Kasumi-1 (cell line): ENCODE measurements at places on chromosomes 13 and 19.
A peak's percentile ranks its signal among the peaks of the same experiment; 100 is the strongest.

- DNase-seq: peak; percentile 62
Measured at GRCh38 chr19:43489310-43489709, 15.2 kb downstream of the PHLDB3 start.

DNA sequence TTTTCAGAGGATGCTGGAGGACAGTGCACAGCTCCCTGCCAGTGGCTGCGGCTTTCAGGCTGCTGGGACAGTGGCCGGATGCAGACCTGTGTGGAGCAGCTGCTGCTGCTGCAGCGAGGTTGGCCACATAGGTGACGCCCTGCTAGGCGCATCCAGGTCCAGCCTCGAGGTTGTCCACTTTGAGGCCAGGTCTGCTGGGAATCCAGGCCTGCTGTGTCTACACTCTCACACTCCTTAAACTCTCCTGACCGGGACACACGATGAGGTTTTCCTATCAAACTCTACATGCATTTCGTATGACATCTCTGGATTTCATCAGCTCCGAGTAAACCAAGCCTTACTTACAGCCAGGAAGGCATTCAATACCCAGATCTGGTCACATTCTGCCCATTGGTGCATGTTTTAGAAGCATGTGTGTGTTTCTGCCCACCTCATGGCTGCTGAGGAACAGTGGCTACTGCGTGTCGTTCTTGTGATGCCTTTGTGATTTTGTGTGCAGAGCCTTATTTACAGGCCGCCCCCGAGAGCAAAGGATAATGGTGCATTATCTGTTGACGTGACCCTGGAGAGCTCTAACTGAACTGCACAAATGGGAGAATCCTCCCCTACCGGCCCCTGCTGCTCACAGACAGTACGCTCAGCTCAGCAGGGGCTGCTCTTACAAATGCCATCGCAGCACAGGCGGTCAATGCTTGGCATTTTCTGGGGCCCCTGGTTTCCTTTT, 12.3 kb upstream of the MCF2L start:
- no peak for DNase-seq

GRCh38 chr13:31160857-31161556, 697 bp downstream of the HSPH1 start:
- peak; percentile 21 for DNase-seq

- peak; percentile 27 for DNase-seq
Measured at GRCh38 chr19:41588497-41589209, 12.7 kb downstream of the CEACAM21 start.

- no peak for DNase-seq
Measured at GRCh38 chr13:80359778-80360452, 19.0 kb upstream of the SPRY2 start.
